Thoracic aorta (tissue), 2 donors: ENCODE measurements at places on chromosomes 7 and 10.

DNA sequence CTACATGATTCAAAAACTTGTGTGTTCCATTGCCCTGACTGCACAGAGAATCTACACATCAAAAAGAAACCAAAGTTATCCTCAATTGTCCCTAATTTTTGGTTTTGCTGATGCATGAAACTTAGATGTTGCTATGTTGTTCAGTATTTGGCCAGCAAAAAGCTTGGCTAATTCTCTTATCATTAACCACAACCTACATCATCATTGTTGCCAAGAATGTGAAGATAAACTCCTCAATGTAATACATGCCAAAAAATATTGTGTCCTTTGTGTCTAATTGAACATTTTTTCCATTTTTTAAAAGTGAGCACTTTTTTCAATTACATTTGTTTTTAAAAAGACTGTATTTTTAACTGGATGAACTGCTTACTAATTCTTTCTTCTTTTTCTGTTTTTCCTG, 268.0 kb upstream of the SEMA3D start:
- no peak for DNase-seq

- no peak for DNase-seq
Measured at GRCh38 chr10:1401071-1401965, 336.0 kb downstream of the ADARB2 start.

DNA sequence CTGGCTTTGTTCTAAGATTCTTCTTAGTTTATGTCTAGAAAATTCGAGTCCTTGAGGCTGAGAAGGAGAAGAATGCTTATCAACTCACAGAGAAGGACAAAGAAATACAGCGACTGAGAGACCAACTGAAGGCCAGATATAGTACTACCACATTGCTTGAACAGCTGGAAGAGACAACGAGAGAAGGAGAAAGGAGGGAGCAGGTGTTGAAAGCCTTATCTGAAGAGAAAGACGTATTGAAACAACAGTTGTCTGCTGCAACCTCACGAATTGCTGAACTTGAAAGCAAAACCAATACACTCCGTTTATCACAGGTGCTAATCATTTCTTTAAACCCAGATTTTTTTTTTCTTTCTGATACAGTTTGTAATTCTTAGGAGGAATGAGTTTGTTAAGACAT, 6.7 kb downstream of the CEP55 start:
- no peak for DNase-seq

DNA sequence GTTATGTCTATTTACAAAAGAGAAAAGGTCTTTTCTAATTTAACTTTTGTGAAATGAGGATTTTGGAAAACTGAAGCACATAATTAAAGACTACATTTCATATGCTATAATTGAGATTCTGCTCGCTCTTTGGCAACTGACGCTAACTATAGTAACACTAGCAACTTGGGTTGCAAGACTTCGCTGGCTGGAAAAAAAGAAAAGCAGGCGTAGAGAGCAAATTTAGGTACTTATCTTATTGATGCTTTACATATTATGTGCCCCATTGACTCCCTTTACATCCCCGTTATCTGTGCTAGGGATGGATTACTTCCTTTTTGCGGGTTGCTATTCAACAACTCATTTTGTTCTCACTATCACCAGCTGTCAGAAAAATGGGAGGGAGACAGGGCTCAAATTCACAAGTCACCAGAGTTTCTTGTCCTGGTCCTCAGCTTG, 10.5 kb downstream of the SEMA3C start:
- no peak for DNase-seq

DNA sequence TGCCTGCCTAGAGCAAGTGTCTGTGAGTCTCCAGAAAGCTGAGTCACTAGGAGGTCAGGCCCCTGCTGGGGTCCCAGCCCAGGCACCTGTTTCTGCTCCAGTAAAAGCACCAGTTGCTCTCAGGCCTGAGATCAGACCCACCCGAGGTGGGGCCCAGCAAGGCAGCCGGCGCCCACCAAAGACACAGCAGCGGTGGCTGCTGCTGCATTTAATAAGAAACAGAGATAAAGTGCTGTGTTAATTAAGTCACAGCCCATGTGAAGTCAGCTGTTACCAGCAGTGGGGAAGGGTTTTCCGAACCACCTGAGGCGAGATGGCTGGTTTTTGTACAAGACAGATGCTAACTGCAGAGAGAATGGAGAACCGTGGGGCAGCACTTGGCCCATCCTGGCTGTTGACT, 12.1 kb upstream of the LRRC18 start:
- DNase-seq: no peak

- DNase-seq: no peak
Measured at GRCh38 chr7:44647981-44648714, 41.7 kb downstream of the OGDH start.

DNA sequence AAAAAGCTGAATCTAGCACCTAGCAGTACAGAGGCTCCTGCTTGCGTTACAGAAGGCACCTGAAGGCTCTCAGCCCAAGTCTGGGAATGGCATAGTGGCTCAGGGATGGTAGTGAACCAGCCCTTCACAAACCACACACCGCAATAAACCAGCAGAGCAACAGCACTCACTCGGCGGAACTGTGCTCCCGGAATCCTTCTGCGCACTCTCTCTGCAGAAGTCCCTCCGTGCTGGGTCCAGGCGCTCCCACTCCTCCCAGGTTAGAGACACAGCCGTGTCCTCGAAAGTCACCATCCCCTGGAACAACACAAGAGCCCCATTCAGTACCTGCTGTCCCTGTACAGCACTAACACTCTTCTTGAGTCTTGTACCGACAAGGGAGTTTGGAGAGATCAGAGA, 1.5 kb downstream of the ZNF394 start:
- DNase-seq: no peak

DNA sequence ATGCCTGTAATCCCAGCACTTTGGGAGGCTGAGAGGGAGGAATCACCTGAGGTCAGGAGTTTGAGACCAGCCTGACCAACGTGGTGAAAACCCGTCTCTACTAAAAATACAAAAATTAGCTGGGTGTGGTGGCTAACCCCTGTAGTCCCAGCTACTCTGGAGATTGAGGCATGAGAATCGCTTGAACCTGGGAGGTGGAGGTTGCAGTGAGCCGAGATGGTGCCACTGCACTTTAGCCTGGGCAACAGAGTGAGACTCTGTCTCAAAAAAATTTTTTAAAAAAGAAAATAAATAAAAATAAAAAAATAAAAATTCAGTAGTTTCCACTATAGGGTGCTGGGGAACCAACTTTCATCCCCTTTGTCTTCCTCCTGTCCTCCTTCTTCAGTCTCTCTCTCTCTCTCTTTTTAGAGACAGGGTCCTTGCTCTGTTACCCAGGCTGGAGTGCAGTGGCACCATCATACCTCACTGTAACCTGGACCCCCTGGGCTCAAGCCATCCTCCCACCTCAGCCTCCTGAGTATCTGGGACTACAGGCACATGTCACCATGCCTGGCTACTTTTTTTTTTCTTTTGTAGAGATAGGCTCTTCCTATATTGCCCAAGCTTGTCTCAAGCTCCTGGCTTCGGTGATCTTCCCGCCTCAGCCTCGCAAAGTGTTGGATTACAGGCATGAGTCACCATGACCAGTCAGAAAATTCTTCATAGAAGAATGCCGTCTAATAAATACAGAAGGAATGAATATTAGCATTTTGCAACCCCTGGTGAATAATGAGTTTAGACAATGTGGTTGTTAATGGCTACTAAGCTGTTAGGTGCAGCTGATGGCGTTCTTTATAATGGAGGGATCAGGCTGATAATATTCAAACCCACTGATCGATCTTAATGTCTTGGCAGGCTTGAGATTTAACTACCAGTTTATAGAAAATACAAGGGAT, 20.6 kb downstream of the RBM20 start:
- no peak for DNase-seq
